ENCODE measurements at places on chromosomes 4 and X.

DNA sequence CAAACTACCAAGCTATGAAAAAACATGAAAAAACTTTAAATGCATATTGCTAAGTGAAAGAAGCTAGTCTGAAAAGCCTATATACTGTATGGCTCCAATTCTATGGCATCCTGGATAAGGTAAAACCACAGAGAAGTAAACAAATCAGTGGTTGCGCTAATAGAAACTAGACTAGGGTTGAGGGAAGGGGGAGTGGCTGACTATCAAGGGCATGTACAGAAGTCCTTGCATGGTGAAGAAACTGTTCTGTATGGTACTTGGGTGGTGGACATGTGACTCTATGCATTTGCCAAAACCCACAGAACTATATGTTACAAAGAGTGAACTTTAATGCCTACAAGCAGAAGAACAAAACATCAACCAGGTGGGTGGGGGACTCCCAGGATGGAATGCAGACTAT lies 96.8 kb downstream of the MTMR1 start:
- no peak for DNase-seq

GRCh38 chr4:178480105-178480504 lies 1037.9 kb upstream of the AGA start:
- no peak for DNase-seq

DNA sequence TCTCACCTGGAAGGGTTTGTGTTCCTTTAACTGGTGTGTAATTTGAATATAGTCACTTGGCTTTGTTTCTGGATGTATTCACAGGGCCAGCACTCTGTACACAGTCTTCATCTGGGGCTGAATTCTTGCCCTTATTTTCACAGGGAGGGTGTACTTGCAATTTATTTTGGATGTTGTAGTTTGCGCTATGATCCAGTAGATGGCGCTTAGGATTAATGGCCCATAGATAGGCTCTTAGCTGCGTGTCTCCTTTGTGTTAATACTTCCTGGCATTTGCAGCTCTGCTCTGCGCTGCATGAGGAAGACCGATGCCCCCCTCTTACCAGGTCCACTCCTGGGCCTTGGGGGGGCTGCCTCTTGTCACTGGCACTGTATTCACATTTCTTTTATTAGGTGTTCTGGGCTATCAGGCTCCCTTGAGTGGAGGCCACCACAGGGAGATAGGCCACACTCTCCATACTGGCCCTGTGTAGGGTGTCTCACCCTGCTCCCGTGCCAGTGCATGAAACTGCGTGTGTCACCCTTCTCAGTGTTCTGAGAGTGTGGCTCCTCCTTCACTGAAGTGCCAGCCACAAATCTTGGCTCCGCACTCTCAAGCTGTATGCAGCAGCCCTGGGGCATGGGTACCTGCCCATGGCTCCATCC lies 562.2 kb downstream of the ZIC3 start:
- peak; percentile 3 for DNase-seq

DNA sequence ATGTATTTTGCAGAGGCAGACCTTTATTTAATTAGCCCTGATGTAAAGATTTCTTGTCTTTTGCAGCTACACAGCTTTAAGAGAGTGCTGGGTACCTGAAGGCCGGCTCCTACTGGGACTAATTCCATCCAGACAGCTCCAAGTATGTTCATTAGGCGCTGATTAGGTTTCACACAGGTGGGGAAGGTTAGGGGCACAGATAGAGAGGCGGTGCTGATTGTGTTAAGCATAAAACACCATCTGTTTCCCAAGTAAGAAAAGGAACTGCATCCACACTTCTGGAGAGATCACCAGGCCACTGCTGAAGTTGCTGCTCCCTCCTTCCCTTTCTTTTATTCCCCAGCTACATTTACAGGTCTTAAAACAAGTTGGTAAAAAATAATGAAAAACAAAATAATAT lies 349.5 kb downstream of the ZIC3 start:
- no peak for DNase-seq

All from retinal pigment epithelial cell (primary cell).